Hematopoietic multipotent progenitor cell treated with erythropoietin and hydrocortisone succinate and interleukin-3 and kit ligand, for 6 days (in vitro differentiated cells): ENCODE measurements at places on chromosomes 12 and 14.

GRCh38 chr12:47648056-47648579 is 57.7 kb downstream of the RPAP3 start:
- DNase-seq = no peak

DNA sequence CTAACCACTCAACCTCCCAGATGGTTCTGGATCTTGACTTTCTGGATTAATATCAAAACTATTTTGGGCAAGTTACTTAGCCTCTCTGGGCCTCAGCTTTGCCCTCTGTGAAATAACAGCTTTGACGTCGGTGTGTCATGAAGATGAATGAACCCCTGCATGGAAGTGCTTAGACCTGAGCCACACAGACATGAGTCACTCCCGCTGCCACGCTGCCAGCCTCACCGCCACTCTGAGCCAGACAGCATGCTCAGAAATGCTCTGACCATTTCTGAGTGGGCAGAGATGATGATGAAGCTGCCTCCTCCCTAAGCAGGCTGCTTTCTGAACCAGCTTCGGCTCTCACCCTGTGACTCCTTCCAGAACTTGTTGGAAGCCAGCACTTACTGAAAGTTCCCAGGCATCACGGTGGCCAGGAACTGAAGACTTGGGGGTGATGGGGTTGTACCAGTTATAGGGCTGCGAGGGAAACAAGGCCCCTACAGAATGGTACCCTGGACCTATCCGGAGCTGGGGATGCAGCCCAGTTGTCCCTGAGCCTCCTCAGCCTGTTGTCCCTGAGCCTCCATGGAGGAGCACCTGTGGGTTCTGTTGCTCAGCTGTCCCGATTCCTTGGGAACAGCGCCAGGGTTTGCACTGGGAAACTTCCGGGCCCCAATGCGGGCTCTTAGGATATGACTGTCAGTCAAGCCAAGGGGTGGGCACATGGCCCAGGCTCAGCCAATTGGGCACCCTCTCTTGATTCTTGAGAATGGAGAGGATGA is 2.0 kb upstream of the CCDC197 start:
- DNase-seq = no peak

GRCh38 chr12:67534046-67534445 is 114.5 kb upstream of the DYRK2 start:
- no peak for DNase-seq

DNA sequence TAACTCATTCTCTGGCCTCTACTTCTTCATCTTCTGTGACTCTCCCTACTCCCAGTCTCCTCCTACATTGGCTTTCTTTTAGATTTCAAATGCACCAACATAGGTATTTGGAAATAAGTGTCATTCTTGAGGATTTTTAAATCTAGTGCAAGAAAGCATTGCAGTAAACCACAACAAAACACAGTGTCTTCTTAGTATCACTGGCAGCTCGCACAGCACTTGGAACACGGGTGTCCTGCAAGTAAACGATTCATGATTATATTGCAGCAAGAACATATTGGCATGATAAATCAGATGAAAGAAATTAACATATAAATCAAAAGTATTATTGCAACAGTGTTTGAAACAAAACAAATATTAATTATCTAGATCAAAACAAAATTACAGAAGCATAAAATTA is 45.6 kb downstream of the MAGOHB start:
- no peak for DNase-seq

- DNase-seq = no peak
Observed at GRCh38 chr12:91419809-91420208, 237.2 kb upstream of the DCN start.

GRCh38 chr14:70919774-70920173 is 12.5 kb downstream of the PCNX1 start:
- DNase-seq = no peak

DNA sequence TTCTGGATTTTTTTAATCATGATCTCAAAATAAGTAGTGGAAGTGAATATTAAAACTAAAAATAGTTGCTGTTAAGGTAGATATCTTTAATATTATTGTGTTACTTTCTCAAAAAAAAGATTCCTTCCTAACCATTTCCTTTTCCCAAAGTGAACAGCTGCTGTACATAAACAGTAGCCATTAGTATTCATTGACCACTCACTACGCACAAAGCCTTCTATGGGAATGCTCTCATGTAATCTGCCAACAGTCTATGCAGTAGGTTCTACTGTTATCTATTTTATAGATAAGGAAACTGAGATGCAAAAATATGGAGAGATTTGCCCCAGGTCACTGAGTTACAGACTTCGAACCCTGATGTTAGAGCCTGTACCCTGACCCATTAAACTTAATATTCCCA is 32.1 kb downstream of the ZFP36L1 start:
- DNase-seq = no peak

DNA sequence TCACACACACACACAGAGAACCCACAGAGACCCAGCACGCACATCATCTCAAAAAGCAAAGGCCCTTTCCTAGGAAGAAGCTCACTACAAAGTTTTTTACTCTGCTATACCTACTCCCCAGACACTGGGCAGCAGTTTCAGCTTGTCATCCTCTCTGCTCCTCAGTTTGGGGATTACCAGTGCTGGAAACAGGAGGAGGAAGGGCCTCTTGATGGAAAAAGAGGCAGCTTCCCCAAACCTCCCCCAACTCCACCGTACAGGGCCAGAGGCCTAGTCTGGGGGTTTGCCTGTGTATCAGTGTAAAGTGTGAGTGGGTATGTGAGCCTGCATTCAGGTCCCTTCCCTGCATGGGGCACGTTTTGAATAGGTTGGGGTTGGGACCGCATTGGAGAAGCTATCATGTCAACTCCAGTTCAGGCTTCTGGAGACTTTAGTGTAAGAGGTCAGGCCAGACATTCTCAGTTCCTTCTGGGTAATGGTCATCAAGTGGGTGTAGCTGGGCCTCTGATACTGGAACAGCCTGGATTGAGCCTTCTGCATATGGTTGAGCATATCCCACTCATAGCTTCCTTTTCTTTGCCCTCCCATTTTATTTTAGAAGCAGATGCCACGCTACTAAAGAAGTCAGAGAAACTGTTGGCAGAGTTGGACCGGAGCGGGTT is 1.2 kb downstream of the REM2 start:
- no peak for DNase-seq

- no peak for DNase-seq
Observed at GRCh38 chr14:70856851-70857495, 47.7 kb upstream of the MAP3K9 start.

- DNase-seq = no peak
Observed at GRCh38 chr12:121786440-121786825, 7.1 kb downstream of the RHOF start.

- no peak for DNase-seq
Observed at GRCh38 chr12:24185782-24186181, 236.3 kb upstream of the SOX5 start.

DNA sequence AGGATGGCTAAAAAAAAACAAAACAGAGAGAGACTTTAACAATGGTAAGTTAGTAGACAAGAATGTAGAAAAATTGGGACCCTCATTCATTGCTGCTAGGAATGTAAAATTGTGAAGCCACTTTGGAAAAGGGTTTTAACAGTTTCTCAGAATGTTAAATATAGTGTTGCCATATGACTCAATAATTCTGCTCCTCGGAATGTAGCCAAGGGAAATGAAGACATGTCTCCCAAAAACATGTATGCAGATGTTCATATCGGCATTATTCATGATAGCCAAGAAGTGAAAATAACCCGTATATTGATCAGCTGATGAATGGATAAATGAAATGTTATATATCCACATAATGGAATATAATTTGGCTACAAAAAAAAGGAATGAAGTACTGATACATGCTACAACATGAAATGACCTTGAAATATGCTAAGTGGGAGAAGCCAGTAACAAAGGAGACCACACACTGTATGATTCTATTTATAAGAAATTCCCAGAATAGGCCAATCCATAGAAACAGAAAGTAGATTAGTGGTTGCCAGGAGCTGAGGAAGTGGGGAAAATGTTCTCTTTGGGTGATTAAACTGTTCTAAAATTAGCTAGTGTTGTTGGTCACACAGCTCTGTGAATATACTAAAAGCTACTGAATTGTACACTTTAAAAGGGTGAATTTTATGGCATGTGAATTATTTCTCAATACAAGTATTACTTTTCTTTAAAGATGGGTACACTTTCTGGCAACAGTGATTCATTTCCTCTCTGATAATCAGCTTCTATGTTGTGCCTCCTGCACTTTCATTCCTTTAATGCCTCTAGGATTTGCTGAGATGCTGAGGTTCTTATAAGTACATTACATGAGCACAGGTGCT is 132.5 kb downstream of the DAAM1 start:
- DNase-seq = no peak

- no peak for DNase-seq
Observed at GRCh38 chr14:100862277-100862676, 36.4 kb downstream of the MEG3 start.

DNA sequence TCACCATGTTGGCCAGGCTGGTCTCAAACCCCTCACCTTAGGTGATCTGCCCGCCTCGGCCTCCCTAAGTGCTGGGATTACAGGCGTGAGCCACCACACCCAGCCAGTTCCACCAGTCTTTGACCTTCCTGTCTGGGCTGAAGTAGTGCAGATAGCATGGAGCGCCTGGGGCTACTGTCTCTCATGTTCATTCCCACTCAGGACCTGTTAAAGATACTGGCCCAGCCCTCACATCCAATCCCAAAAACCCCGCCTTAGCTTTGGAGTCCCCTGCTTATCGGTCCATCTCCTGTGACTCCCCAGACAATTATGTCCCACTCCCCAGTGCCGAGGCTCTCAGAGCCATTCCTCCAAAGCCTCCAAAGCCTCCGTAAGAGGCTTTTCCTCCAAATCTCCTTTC is 12.0 kb upstream of the CELA1 start:
- no peak for DNase-seq

GRCh38 chr12:118164798-118165486 is 29.0 kb downstream of the PEBP1 start:
- peak; percentile 42 for DNase-seq

DNA sequence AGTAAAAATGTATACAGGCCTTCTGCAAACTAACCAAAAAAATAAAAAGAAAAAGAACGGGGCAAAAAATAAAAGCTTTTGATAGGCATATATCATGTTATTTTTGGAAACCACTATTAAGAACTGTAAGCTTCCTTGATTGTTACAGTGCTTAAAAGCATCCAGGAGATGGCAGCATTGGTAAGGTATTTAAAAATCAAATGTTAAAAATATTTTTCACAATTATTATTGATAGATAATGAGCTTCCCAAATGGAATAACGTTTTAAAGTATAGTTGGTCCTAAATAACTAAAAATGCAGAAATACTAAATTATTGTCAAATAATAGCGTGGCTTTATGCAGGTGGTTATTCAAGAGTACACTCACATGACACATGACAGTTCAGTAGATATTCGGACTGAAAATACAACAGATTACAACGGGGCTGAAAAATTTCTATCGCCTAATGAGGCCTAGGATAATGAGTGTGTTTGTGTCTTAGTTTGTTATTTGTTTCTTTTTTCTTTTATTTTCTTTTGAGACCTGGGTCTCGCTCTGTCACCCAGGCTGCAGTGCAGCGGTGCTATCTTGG is 127.2 kb upstream of the ATF7IP start:
- DNase-seq = peak; percentile 66

GRCh38 chr14:100622224-100622623 is 35.0 kb upstream of the BEGAIN start:
- DNase-seq = no peak

- DNase-seq = peak; percentile 14
Observed at GRCh38 chr12:68831272-68831671, 23.3 kb downstream of the MDM2 start.

GRCh38 chr12:132147423-132148367 is 3.4 kb downstream of the NOC4L start:
- DNase-seq = no peak

DNA sequence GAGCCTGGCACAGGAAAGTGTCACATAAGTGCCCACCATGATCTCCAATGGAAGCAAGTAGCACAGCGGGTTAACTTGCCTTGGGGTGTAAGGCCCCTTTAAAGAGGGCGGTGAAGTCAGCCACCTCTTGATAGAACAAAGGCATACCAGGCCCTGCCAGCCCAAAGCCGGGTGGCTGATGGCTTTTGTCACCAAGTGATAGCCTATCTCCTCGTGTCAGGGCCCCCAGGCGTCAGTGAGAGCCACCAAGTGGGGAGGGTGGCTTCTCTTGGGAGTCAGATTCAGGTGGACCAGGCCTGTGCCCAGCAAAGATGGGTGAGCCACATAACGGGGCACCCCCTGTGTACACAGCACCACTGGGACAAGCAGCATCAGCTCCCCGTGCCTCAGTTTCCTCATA is 8.3 kb upstream of the MYL2 start:
- DNase-seq = peak; percentile 53

- DNase-seq = peak; percentile 12
Observed at GRCh38 chr14:90726656-90727055, 89.6 kb downstream of the TTC7B start.

DNA sequence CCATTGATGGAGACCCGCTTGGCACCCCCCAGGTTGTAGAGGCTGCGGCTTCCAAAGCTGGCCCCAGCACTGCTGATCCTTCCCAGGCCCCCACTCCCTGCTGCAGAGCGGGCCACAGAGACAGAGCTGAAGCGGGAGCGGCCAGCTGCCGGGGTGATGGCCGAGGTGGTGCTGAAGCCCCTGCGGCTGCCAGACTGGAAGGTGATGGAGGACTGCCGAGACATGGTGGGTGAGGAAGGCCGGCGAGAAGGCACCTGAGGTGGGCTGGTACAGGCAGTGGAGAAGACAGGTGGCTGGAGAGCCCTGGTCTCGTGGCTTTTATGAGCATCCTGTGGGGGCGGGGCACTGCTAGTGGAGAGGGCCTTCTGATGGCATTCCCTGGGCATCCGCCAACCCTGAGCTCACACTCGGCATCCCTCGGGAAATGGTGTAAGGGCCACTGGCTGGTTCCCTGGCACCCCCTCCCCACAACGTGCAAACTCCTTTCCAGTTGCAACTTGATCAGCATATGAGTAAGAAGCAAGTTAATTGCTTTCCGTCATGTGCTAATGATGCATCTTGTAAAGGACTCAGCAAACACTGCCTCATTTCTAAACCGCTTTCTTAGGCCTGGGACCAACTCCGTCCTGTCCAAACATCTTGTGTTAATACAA is at the start of gene KRT75:
Gene KRT75, minus strand, starts transcription at position 291 of the 653 bp plus-strand sequence. Its CDS starts 67 bp downstream, at position 224.
- no peak for DNase-seq

DNA sequence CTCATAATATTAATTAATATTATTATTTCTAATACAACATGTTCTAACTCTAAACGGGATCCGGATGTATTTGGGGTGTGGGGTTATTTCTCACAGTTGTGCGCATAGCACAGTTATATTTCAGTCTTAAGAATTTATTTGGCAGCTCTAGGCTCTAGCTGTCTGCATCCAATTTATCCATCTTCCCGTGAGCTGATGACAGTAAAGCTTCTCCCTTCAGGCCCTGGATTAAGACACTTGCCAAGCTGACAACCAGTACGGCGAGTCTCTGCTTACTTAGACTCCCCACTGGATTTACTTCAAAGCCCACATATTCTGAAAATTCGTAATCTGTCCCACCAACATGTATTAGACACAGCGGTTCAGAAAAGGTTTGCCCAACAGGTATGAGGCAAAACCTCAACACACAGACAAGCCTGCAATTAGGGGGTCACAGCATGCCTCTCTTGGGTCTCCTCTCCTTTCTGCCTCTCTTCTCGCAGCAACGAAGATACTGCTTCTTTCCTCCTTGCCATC is 232.9 kb upstream of the TMTC1 start:
- DNase-seq = no peak
